CD8-positive, alpha-beta T cell (primary cell): ENCODE measurements at places on chromosomes 5 and 9.

DNA sequence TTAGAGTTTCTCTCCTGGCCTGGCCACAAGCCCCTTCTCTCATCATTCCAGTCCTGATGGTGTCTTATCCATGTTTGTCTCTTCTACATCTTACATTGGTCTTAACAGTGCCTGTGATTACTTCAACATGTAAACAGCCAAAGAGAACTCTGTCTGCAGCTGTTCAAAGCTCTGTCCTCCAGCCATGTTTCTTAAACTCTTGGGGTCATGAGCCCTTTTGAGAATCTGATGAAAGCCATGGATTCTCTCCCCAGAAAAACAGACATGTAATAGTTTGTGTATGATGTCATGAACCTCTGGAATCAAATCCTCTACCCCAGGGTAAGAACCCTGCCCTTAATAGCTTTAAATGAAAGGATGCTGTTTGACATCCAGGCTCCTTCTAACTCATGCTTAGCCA, 30.1 kb downstream of the MAMDC2 start:
- no peak for DNase-seq

DNA sequence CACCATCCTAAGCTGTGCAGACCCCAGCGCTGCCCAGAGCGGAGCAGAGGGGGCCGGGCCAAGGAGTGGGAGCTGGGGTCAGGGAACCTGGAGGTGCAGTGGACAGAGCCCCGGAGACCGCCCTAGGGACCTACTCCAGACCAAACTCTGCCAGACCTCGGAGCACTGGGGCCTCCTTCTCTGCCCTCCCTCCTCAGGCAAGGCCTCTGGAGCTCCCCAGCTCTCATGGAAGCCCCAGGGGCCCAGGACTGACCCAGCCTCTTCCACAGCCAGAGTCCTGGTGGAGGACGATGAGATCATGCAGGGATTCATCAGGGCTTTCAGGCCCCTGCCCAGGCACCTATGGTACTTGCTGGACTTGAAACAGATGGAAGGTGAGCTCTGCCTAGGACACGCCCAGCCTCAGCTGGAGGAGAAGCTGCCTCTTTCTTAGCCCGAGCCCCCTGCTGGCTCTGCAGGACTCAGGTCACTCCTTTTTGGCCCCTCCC, 3.6 kb downstream of the PAEP start:
- no peak for DNase-seq

DNA sequence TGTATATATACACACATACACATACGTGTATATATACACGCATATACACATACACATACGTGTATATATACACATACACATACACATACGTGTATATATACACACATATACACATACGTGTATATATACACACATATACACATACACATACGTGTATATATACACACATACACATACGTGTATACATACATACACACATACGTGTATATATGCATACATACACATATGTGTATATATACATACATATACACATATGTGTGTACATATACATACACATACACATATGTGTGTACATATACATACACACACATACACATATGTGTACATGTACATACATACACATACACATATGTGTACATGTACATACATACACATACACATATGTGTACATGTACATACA, 82.6 kb downstream of the SYK start:
- no peak for DNase-seq

DNA sequence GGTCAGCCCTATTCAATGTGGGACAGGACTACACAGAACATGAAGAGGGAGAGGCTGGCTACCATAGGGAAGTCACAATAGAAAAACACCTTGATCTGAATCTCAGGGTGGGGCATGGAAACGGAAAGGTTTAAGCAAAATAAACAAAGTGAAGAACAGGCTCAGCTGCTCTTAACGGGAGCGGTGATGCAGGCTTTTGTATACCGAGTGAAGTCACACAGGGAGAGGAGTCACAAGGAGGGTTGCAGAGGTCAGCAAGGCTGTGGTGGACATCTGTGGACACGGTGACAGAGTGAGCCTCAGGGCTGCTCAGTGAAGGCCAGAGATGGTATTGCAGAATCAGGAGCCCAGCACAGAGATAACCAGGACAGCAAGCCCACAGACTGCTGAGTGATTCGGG, 30.6 kb upstream of the SEMA4D start:
- DNase-seq = no peak

DNA sequence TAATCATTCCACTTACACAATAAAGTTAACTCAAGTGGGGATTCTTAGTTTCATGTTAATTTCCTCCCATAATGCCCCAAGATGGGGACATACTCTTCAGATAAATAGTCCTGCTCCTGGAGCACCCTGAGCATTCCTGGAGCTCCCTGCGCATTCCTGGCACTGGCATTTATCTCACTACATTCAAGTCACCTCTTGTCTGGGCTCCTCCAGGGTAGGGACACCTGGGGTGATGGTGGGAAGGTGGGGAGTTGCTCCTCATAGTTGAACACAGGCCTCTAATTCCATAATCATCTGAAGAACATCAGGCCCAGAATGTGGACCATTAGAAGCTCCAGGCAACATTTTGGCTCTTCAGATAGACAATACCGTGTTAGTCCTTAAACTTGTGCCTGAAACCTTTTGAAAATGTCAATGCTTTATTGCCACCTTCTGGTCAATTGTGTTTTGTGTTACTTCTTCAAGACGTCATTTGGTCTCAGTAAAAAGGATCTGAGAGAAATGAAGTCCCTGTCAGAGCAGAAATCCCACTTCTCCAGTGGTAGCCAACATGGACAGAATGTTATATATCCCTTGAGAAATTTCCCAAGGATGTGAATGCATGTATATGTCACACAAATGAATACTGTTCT, 14.2 kb upstream of the AGGF1 start:
- DNase-seq = no peak

- DNase-seq = no peak
These were observed 2.8 kb downstream of the CDH10 start for GRCh38 chr5:24642022-24642421.

- no peak for DNase-seq
These were observed 75.3 kb upstream of the DNAH5 start for GRCh38 chr5:14019768-14020290.
